Nucleus accumbens (tissue), 56 donors: ENCODE measurements at places on chromosomes 11 and 22.
A peak's percentile ranks its signal among the peaks of the same experiment; 100 is the strongest.

DNA sequence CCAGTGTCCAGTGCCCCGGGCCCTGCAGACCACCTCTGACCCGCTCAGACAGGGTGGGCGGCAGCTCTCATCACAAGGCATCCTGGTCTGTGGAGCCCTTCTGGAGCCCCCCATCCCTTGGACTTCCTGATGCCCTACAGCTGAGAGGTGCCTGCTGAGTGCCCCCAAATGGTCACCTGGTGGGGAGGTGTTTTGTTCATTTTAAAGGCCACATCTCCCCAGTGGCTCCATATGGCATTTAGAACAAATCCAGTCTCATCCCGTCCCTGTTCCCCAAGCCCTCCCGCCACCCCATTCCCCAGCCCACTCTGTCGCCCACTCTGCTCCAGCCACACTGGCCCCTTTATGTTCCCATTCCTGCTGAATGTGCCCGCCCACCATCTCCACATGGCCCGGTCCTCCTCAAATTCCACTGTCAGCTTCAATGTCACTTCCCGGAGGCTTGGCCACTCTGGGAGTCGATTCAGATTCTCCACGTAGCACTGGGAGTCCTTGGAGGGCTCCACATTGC is 32.8 kb downstream of the OSBPL5 start:
- no peak for DNase-seq

GRCh38 chr11:100575860-100576717 is 111.0 kb upstream of the ARHGAP42 start:
- DNase-seq: no peak

DNA sequence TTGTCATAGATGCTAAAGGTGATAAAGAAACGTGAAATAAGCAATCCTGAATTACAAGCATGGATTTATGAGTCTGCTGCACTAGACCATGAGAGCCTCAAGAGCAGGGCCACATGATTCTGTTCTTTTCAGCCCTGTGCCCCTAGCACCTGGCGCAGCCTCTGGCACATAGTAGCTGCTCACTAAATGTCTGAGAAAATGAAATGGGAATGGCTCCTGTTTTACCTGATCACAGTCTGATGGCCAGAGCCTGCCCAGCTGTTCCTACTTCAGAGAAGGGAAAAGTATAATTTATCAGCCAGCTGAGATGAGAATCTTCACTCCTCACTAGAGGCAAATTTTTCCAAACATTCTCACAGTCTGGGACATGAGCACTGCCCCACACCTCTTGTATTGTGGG is 10.7 kb upstream of the PKNOX2 start:
- no peak for DNase-seq

- no peak for DNase-seq
Observed at GRCh38 chr11:81993755-81994154, 739.9 kb downstream of the FAM181B start.

DNA sequence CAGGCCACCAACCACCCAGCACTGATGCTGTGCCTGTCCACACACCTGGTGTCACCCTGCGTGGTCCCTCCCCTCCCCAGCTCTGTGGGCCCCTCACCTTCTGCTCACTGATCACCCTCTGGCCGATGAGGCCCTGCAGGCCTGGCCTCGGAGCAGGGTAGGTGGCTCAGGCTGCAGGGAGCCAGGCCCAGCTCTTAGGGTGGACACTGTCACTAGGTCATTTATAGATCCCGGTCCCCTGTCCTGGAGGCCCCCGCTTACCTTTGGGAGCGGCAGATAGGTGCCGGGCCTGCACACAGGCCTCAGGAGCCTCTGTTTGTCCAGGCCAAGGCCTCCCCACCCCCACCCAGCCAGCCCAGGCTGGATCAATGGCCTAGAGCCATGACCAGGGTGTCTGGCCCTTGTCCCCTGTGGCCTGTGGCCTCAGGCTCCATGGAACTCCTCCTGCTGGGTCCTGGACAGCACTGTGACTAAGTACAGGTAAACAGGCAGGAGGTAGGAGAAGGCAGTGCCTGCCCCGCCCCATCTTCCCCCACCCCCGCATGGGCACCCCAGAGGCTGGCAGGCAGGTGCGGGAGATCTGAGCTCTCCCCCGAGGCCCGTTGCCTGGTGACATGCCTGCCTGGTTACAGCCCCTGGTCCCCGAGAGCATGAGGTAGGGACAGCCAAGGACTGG is at the start of gene TMPRSS6:
Gene TMPRSS6, minus strand, starts transcription at position 472 of the 676 bp plus-strand sequence. CDS start 6,296 bp downstream, outside the sequence.
- no peak for DNase-seq

DNA sequence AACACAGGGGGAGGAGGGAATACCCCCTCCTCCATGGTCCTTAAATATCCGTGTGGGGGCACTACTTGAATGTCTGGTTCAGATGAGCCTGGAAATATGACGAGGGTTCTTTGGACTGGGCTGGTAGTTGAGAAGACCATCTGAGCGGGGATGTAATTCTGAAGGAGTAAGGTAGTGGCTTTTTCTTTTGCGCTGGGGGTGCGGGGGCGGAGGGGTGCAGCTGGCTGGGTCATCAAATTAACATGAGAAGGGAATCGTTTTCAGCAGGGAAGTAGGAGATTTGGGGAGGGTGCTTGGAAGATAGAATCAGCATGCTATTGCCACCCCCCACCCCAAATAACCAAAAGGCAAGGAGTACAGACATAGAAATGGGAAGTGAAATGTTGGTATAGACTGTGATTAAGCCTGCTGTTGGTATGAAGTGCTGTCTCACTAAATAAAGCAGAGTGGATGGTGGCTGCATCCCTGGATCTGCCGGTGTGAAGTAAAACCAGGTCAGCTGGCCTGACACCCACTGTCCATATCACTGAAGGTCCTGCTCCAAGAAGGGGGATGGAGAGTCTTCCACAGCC is 121.9 kb upstream of the HSD17B12 start:
- no peak for DNase-seq

- no peak for DNase-seq
Observed at GRCh38 chr11:44755556-44756523, 29.1 kb downstream of the TSPAN18 start.

GRCh38 chr22:37300551-37301017 is 18.3 kb downstream of the CYTH4 start:
- DNase-seq: no peak

- no peak for DNase-seq
Observed at GRCh38 chr11:57368845-57369232, 12.1 kb downstream of the PRG3 start.

DNA sequence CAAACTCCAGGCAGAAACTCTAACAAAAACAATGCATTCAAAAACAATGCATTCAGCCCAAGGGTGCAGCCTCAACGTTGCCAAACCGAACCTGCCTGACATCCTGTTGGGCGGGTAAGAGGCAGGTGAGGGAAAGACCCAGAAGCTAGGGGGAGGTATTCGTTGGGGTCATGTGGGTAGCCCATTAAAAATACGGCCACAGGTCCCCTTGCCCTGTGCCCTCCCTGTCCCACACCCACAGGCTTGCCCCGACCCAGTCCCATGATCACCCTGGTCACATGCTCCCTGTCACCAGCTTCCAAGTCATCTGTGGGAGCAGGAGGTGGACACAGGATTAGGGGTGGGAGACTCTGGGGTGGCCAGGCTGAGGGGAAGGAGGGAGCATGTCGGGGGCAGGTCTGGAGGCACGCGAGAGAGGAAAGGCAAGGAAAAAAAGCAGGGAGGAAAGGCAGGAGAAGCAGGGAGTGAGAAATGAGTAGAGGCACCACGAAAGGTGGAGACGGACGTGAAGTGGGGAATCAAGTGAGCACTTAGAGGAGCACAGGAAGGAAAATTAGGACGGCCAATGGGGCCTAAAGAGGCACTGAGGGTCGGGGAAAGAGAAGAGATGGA is 683 bp downstream of the PLA2G6 start:
- peak; percentile 65 for DNase-seq

- no peak for DNase-seq
Observed at GRCh38 chr22:27404441-27404840, 397.1 kb downstream of the MN1 start.

DNA sequence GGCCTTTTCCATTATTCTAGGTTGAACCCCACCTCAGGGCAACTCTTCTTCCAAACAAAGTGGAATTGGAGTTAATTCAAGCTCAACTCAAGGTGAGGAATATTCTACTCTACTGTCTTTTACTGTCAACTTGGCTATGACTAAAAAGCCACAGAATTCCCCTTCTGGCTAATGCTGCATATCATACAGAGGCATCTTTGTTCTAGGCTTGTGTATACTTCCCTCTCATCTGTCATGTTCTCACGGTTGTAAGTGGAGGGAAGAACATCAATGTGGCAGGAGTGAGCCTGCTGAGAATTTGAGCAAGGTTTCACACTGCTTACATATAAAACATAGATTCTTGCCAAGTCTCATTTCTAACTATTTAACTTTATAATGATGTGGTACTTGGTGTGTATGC is 921.4 kb upstream of the CNTN5 start:
- no peak for DNase-seq

GRCh38 chr11:132639403-132639802 is 892.9 kb downstream of the OPCML start:
- no peak for DNase-seq

GRCh38 chr22:46374663-46375474 is 39.4 kb downstream of the TRMU start:
- no peak for DNase-seq

GRCh38 chr22:20465759-20466077 is 28.1 kb upstream of the SCARF2 start:
- no peak for DNase-seq

- no peak for DNase-seq
Observed at GRCh38 chr11:10287766-10288715, 6.0 kb downstream of the SBF2 start.

GRCh38 chr11:19345848-19346681 is 105.3 kb upstream of the E2F8 start:
- peak; percentile 44 for DNase-seq

- peak; percentile 7 for DNase-seq
Observed at GRCh38 chr11:123640677-123641494, 13.5 kb downstream of the SCN3B start.

DNA sequence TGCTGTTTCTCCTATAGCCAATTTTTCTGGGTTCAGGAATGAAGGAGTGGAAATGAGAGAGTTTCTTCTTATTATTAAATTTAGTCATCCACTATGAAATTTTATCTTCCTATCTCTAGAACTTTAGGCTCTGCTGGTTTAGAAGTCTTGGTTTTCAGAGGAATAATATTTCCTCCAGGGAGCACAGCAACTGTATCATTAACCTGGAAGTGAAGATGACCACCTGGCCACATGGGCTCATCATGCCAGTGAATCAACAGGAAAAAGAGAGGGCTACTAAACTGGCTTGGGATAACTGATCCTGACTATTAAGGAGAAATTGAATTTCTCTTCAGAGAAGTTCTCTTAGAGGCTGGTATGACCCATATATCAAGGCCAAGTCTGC is 44.4 kb downstream of the ADM start:
- DNase-seq: no peak

- no peak for DNase-seq
Observed at GRCh38 chr11:10584071-10584501, 15.6 kb upstream of the LYVE1 start.

GRCh38 chr22:49106842-49107152 is 720.9 kb downstream of the BRD1 start:
- no peak for DNase-seq

DNA sequence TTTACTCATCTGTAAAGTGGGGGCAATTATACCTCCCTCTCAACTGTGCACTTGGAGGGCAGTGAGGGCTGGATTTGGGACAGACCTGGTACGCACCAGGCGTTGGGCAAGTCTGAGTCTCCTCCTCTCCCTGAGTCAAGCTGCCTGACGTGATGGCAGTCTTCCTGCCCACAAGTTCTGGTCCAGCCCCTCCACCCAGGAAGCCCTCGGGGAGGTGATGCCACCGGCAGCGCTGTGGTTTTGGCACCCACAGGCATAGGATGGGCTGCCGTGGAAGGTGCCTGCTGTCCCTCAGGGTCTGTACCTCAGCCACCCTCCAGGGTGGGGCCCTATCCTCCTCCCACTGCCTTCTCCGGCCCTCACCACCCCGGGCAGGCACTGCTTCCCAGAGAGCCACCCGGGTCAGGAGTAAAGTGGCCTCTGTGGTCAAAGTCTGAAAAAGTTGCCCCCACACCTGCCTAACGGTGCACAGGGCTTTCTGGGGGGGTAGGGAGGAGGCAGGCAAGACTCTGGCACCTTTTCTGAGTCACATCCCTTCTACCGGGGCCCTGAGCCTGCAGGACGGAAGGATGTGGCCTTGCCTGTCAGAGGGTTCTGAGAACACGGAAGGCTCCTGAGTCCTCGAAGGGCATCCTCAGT is 6.5 kb upstream of the APOBEC3H start:
- no peak for DNase-seq

DNA sequence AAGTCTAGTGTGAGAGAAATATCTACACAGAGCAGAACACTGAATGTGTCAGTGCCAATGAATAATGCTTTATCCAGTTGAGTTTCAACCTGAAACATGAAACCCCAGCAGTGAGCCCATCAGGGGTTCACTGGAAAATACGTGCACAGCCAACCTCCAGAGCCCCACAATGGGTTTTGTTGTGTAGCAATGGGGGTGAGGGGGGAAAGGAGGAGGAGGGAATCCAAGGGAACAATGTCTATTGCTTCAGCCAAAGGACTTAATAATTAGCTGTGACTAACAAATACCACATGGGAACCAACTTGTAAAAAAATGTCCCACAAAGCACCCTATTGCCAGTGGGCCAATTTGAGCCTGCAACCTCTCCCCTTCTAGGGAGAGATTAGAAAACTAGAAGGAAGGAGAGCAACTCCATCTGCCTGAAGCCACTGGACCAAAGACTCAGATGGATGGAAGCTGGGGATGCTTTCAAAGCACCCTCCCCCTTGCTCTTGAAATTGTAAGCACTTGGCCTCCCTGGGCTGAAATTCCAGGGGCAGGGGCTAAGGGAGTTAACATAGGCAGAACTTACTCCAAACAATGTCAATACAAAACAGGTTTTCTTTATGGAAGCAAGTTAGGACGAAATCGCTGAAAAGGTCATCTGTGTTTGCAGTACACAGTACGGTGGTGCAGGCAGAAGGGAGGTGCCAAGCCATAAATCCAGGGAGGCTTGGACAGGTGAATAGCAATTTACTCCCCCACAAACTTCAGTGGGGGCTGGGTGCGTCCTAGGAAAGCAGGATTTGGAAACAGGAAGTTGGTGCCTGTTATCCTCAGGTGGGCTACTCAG is 99.8 kb downstream of the ARL14EP start:
- DNase-seq: no peak

GRCh38 chr22:43351966-43352345 is 8.8 kb upstream of the SCUBE1 start:
- no peak for DNase-seq

GRCh38 chr11:33536178-33536577 is 164.4 kb downstream of the C11orf91 start:
- DNase-seq: no peak

GRCh38 chr22:35852076-35852475 is 134.4 kb downstream of the APOL5 start:
- DNase-seq: no peak

GRCh38 chr22:42768385-42769035 is 47.8 kb upstream of the A4GALT start:
- no peak for DNase-seq

DNA sequence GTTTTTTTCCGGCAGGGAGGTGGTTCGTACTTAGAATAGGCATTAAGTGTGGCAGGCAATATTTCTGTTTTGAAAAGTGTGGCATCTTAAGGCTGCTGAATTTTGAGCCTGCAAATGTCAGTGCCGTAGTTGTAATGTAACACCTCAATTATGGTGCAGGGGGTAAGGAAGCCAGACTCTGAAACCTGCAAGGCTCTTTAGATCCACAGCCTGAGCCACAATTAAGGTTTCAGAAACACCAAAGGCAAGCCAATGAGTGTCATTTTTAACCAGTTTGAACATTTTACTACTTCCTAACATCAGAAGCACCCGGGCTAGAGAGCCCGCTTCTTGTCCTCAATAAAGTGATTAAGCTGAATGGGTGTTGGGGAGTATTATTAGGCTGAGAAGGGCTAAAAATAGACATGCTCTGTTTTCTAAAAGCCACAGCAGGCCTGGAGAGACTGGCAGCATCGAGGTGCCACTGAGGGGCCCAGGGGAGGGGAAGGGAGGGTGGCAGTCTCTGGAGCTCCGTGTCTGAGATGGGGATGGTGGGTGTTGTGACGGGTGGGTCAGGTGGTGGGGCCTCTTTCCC is 113.4 kb downstream of the ZBTB16 start:
- DNase-seq: no peak
